ENCODE measurements at places on chromosomes 13 and 19. TPM values are rescaled to one million over a fixed set of nuclear protein-coding genes. Genes with fewer than 3 reads are reported as not detected.
A peak's percentile ranks its signal among the peaks of the same experiment; 100 is the strongest.

- DNase-seq: no peak
These were observed 70.7 kb downstream of the COL4A2 start for GRCh38 chr13:110377826-110378201.

GRCh38 chr19:18453269-18454024, 15.5 kb upstream of the ISYNA1 start:
- no peak for DNase-seq

DNA sequence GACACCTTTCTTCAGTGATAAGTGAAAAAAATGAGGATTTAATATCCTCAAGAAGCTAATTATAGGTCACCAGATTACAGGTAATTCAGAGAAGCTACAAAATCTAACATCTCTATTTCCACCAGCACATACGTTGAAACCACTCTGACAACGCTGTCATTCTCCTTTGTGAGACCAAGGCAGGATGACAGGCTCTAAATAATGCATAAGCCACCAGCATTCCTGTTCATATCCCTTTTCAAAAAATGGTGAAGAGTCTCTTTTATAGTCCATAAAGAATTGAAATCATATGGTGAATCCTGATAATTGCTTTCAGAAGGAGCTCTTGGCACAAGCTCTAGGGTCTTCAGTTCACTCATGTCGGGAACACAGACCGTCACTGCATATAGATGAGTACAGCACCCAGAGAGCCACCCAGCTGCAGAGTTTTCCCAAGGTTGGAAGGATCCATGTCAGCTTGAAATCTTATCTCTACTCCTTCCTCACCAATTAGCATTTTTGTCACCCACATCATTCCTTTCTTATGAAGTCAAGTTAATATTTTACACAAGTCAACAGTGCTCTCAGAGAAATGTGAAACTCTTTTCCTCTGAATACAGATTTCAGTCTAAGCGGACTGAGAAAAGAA, 431.4 kb downstream of the TBC1D4 start:
- DNase-seq: no peak

GRCh38 chr19:45172173-45172572, 5.9 kb downstream of the TRAPPC6A start:
- peak; percentile 42 for DNase-seq

DNA sequence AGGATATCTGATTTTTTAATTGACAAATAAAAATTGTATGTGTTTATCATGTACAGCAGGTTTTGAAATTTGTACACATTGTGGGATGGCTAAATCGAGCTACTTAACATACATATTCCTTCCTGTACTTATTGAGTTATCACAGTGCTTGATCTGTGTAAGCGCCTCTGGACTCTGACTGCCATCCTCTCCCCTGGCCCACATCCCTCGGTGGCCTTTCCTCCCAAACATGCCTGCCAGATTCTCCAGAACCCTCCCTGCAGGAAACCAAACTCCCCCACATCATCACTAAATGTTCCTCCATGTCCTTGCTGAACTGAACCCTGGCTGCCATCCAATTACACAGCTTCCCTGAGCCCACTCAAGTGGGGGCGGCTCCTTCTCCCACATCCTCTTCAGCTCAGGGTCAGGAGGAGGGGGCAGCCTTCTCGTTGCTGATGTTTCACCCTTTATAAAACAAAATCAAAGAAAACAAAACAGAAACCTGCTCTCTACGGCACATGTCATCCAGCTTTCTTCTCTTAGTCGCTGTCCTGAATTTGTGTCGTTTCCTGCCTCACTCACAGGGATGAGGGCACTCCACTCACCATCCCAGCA, 97.1 kb upstream of the SPATA13 start:
- no peak for DNase-seq

GRCh38 chr13:20774746-20775145, 985 bp upstream of the EEF1AKMT1 start:
- DNase-seq: no peak

GRCh38 chr19:35211545-35212230, 16.9 kb downstream of the FAM187B start:
- peak; percentile 64 for DNase-seq

- peak; percentile 24 for DNase-seq
These were observed 49.0 kb upstream of the C13orf46 start for GRCh38 chr13:114022876-114023275.

DNA sequence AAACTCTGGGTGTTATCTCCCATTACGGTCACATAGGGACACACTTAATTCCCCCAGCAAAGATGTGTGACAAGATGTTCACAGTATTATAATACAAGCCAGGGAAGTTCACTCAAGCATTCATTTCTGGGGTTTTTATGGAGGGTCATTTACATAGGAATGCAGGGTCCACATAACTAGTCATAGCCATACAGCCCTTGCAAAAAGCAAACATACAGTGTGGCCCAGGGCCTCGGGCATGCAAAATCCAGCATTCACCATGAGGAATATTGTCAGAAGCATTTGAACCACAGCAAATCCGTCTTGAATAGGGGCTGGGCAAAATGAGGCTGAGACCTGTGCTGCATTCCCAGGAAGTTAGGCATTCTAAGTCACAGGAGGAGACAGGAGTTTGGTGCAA, 13.0 kb upstream of the ZNF460 start:
- DNase-seq: no peak

DNA sequence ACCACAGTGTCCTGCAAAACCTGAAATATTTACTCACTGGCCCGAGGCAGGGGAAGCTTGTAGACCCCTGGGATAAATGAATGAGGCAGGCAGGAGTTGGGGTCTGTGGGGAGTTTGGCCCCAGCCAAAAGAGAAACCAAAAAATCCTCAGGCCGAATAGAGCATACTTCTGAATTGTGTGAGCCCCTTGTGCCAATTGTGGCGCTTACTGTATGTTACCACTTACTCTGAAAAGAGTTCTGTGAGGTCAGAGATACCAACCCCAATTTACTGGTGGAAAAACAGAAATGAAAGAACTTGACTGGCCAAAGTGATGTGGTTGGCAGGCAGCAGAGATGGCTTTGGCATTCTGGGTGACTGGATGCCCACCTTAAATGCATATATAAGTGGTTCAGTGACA, 6.9 kb downstream of the CARM1 start:
- no peak for DNase-seq

GRCh38 chr19:2627855-2628254, 74.6 kb downstream of the GNG7 start:
- DNase-seq: no peak

- DNase-seq: no peak
These were observed 170.4 kb downstream of the LIG4 start for GRCh38 chr13:108044954-108045353.

- DNase-seq: no peak
These were observed 186.1 kb downstream of the PCCA start for GRCh38 chr13:100274942-100275506.

GRCh38 chr13:41032691-41033376, 13.7 kb upstream of the ELF1 start:
- no peak for DNase-seq

DNA sequence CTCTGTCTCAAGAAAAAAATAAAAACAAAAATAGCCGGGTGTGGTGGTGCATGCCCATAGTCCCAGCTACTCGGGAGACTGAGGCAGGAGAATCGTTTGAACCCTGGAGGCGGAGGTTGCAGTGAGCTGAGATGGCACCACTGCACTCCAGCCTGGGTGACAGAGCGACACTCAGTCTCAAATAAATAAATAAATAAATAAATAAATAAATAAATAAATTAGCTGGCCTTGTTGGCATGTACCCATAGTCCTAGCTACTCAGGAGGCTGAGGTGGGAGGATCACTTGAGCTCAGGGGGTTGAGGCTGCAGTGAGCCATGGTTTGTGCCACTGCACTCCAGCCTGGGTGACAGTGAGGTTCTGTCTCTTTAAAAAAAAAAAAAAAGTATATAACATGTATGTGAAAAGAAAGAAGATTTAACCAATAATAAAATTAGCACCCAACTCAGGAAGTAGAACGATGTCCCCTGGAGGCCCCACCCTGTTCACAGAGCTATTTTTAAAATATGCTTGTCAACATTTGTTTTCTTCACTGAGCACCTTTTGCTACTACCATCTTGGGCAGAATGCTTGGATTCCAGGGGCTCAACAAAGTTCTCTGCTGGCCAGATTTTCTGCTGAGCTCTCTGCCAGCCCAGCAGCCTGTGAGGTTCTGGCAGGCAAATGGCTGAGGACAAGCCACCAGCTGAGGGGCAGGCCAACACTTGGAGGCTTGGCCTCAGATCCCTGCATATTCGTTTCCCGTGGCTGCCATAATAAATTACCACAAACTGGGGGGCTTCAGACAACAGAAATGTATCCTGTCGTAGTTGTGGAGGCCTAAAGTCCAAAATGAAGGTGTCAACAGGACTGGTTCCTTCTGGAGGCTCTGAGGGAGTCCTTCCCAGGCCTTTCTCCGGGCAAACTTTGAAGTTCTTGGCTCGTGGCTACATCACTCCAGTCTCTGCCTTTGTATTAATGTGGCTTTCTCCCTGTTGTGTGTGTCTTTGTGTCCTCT, 5.2 kb downstream of the SLC25A42 start:
- no peak for DNase-seq

DNA sequence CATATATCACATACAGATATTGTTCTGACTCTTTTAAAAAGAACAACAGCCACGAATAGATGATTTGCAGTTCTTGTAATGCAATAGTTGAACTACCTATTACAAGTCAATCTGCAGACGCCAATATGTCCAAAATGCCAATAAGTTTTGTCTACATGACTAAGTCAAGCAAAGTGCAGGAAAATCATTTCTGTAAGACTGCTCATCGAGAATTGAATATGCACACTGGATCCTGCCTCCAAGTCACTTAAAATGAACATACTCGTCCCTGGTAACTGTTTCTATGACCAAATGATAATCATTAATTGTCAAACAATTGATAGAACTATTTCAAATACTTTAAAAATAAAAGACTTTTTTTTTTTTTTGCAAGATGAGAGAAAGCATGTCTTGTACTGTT, 375.6 kb downstream of the ITGBL1 start:
- no peak for DNase-seq

GRCh38 chr13:35808846-35809245, 322.3 kb downstream of the DCLK1 start:
- DNase-seq: no peak

GRCh38 chr19:49856574-49857021, 5.6 kb downstream of the PTOV1 start:
- no peak for DNase-seq

GRCh38 chr13:112443191-112443994, 67.2 kb downstream of the SPACA7 start:
- DNase-seq: no peak

GRCh38 chr19:31546205-31546960, 197.1 kb upstream of the TSHZ3 start:
- no peak for DNase-seq

DNA sequence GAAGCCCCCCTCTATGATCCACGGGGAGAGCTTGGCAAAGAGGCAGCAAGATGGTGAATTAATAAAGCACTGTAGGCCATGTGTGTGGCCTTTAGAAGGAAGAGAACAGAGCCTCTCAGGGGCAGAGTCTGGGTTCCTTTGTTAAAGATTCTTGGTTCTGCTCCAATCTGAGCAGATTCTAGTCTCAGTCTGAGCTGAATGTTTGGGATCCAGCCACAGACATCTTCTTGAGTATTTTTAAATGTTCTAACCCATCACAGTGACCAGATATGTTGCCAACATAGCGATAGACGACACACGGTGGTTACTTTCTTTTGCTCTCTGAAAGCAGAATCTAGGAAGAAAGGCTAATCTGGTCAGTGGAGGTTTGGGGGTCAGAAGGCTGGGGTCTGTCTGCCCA, 147.5 kb upstream of the GPR12 start:
- no peak for DNase-seq

DNA sequence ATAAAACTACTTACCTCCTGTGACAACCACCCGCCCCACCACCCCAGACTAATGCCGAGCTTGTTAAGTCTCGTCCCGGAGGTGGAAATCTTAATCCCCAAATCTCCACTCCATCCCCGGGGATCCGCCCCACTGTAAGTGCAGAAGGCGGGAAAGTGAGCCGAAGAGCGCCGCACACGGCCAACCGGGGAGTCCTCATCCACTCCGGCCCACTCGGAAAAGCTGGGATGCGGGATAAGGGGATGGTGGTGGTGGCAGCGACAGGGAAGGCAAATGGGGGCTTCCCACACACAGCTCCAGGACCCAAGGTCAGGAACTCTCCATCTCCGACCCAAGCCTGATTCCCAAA, 621 bp downstream of the FBL start:
- no peak for DNase-seq

DNA sequence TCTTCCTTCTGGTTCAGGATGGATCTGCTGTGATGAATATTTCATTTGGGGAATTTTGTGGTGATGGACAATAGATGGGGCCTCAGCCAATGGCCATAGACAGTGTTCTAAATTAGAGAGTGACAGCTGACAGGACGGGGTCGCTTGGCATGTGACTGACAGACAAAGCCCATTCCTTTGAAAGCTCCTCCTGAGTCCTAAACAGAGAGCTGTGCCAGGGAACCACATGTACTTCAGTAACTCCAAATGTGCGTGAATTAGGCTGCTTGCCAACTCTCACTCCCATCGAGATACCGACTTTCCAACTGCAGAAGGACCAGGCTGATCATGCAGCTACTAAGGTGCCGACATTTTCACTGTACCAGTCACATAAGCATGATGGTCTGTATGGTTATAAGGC, 187.7 kb downstream of the SHISA2 start:
- DNase-seq: no peak

DNA sequence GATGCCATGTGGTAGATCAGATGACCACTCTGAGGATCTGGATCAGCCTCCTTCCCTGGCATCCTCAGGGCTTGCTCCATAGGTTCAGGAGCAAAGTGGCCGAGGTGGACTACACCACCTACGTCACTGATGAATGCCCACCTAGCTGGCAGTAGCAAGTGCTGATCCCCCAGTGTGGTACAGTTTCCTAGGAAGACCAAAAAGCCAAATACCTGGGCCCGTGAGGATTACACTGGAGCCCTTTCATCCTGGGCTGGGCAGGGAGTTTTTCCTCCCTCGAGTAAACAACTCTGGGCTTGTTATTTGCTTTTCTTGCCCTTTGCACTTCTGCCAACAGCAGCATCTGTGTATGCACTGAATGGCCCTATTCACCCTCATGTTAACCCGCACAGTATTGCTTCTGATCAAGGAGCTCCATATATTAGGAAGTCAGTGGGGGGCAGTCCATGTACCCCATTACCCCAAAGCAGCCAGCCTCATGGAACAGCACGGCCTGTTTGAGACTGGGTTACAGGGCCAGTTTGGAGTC, 3.3 kb upstream of the MYADM start:
- peak; percentile 24 for DNase-seq

- DNase-seq: no peak
These were observed 352.9 kb downstream of the FOXO1 start for GRCh38 chr13:40313269-40314200.

GRCh38 chr19:50258918-50259372, 55.5 kb downstream of the MYH14 start:
- no peak for DNase-seq

The SGCG gene
- total RNA-seq: 77.5 TPM

The GIPC3 gene
- 2.2 TPM for total RNA-seq

The NANOS3 gene
- 1.8 TPM for total RNA-seq

The ZNF563 gene
- 4.2 TPM for total RNA-seq

The GNG7 gene
- total RNA-seq: 35.2 TPM

The SIGLEC12 gene
- total RNA-seq: not detected

The LINGO3 gene
- not detected for total RNA-seq

The TTC9B gene
- not detected for total RNA-seq

The IGFL3 gene
- total RNA-seq: not detected

The KLHL1 gene
- total RNA-seq: not detected

All from Right ventricle myocardium superior (tissue), 1 donor.